NCI-H526 treated with DMSO at 0.1 percent for 48 hours (cell line): ENCODE measurements at places on chromosomes 1 and 21.

- DNase-seq = peak; percentile 16
Observed at GRCh38 chr21:21163904-21164303, 165.7 kb downstream of the NCAM2 start.

DNA sequence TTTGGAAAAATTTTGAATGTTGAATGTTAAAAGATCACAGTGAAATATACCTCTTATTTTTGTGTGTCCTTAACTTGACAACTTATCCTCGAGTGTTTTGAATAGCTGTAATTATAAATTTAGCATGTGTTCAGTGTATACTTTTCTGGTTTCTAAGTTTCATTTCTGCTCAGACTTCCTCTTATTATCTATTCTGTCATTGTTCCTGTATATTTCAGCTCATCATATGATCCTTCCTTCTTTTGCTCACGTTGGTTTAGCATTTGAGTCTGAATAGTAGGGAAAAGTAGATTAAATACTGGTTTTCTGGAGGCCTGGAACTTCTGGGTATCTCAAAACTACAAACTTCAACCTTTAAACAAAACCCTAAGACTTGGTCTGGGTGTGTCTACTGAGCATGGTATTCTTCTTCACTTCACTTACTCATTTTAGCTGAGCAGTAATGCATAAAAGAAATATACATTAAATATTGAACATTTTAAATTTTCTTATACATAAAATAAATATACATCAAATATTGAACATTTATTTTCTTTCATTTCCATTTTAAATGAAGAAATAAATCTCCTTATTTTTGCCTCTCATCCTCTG lies 3.3 kb upstream of the ATP6V1G3 start:
- DNase-seq = no peak

- no peak for DNase-seq
Observed at GRCh38 chr1:108811611-108812010, 45.3 kb downstream of the AKNAD1 start.

GRCh38 chr1:57238233-57238781 lies 185.6 kb downstream of the DAB1 start:
- no peak for DNase-seq

- no peak for DNase-seq
Observed at GRCh38 chr1:93029317-93029716, 49.8 kb upstream of the MTF2 start.

GRCh38 chr1:92577261-92577895 lies 90.7 kb upstream of the GFI1 start:
- DNase-seq = no peak

DNA sequence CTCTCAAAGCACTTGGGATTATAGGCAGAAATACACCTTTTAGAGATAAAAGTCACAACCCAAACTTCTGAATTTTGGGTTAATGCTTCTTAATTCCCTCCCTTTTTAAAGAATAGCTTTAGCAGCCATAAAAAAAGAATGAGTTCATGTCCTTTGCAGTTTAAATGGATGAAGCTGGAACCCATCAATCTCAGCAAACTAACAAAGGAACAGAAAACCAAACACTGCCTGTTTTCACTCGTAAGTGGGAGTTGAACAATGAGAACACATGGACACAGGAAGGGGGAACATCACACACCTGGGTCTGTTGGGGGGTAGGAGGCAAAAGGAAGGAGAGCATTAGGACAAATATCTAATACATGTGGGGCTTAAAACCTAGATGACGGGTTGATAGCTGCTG lies 55.8 kb downstream of the SLC27A3 start:
- no peak for DNase-seq

- DNase-seq = no peak
Observed at GRCh38 chr1:219292341-219292740, 118.7 kb downstream of the LYPLAL1 start.

DNA sequence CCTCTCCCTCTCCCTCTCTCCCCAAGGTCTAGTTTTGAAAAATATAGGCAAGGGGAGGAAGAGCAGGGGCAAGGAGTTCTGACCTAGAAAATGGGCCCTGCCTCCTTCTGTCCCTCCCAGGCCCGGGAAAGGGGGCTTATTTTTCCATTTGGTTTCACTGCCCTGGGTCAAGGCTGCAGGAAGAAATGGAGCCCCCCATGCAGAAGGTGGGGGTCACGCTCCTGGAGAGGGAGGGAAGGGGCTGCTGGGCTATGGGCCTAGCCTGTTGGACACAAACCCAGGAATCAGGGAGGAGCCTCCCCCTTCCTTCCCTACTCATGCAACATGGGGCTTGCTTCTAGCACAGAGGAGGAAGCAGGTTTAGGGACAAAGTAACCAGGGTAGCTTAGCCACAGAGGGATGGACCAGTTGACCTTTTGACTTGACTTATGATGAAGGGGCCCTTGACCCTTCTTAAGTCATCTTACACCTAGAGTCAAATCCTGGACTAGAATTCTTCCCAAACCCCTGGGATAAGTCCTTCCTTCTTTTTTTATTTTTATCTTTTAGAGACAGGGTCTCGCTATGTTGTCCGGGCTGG lies 70.4 kb upstream of the SSBP3 start:
- no peak for DNase-seq

- DNase-seq = peak; percentile 39
Observed at GRCh38 chr1:182337736-182338571, 53.6 kb downstream of the GLUL start.

DNA sequence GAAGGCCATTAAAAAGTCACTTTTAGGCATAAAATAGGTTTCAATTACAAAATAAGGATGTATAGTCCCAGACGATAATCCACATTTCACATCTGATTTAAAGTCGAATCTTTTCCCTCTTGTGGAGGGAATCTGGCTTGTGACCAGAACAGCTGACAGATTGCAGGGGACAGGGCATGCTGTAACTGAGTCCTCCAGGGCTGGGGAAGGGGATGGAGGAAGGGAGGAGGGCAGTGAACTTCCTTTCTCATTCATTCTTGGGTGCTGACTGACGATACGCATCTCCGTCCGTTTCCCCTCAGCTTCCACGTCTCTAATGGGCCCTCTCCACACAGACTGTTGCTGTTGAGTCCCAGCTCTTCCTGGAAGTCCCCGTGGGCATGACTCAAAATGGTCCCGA lies 108.1 kb upstream of the CSF3R start:
- no peak for DNase-seq

- DNase-seq = no peak
Observed at GRCh38 chr1:51564124-51564523, 45.1 kb upstream of the EPS15 start.

- DNase-seq = no peak
Observed at GRCh38 chr1:43930168-43930948, 3.2 kb upstream of the ARTN start.

DNA sequence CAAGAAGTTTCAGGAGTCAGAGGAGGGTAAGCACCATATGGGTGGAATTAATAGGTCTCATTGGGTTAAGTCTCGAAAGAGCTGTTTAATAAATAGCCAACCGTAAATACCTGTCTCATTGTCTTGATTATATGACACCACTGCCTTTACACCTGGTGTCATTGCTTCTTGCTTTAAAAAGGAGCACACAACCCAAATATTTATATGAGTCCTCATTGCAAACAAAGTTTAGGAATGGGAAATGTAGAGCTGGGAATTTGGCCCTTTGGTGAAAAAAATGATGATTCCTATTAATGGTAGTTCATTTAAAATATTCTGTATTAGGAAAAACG lies 2.1 kb downstream of the BACH1 start:
- no peak for DNase-seq

- DNase-seq = no peak
Observed at GRCh38 chr1:232904566-232904965, 45.8 kb upstream of the NTPCR start.

GRCh38 chr1:32863881-32864245 lies 6.8 kb downstream of the FNDC5 start:
- DNase-seq = no peak

DNA sequence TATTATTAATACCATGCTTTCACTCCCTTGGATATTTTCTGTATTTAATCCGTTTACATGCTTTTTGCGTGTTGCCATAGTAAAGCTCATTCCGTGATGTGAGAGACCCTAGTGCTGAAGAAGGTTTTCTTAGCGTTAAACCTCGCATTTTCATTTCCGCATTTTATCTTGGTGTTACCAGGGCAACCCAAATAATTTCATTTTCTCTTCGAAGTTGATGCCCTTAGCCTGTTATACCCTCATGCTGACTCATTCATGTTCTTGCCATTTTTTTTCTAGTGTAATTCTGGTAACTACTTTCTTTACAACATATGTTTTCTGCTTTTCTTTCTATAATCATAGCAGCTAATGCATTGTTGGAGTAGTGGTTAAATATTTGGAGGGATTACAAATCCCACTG lies 37.2 kb downstream of the LRRC8C start:
- DNase-seq = no peak

DNA sequence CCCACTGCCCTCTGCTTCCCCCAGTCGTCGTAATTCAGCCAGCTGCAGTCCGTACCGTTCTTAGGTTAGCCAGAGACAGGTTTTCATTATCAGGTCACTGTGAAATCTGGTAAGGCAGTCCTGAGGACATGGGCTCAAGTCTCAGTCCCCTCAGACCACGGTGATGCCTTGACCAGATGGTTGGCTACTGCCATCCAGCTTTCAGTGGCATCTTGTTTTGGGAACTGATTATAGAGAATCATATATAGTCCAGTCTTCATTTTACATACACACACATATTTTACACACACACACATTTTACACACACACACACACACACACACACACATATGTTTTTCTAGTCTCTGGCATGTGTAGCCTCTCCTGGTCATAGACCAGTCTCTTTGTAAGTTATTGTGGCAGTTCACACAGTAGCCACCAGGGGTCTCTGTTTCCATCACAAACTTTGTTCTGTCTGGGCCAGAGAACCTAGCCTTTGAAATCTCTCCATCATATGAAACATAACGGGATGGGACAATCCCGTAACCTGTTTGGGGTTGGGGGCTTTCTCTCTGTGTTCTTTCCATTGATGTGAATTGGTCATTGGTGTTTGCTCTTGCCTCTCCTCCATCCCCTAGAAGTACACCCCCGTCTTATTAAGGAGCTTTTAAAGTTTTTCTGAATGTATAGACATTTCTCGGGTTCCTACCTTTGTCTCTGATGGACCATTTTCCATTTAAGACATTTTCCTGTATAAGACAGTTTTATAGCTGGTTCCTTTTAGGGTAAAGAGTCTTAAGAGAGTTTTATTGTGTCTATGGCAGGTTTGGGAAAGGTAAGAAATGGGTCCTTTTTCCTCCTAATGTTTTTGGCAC lies 8.4 kb upstream of the IKBKE start:
- DNase-seq = peak; percentile 1

- no peak for DNase-seq
Observed at GRCh38 chr1:53559391-53559815, 100.2 kb downstream of the DMRTB1 start.

GRCh38 chr1:28281608-28282425 lies 22.5 kb downstream of the SESN2 start:
- no peak for DNase-seq

DNA sequence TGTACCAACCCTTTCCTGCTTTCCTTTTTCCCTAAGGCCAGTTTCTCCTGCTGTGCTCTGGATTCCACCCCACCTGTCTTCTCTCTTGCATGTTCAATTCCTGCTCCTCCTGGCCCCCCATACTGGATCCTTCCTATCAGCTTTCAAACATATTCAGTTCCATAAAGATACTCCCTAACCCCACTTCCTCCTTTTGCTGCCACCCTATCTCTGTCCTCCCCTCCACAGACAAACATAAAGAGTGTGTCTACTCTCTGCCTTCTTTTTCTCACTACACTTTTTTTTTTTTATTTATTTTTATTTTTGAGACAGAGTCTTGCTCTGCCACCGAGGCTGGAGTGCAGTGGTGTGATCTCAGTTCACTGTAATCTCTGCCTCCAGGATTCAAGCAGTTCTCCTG lies 16.9 kb upstream of the RPF1 start:
- no peak for DNase-seq

- no peak for DNase-seq
Observed at GRCh38 chr1:178273707-178274410, 180.0 kb downstream of the RASAL2 start.

GRCh38 chr1:9275161-9275560 lies 17.5 kb upstream of the SPSB1 start:
- no peak for DNase-seq

DNA sequence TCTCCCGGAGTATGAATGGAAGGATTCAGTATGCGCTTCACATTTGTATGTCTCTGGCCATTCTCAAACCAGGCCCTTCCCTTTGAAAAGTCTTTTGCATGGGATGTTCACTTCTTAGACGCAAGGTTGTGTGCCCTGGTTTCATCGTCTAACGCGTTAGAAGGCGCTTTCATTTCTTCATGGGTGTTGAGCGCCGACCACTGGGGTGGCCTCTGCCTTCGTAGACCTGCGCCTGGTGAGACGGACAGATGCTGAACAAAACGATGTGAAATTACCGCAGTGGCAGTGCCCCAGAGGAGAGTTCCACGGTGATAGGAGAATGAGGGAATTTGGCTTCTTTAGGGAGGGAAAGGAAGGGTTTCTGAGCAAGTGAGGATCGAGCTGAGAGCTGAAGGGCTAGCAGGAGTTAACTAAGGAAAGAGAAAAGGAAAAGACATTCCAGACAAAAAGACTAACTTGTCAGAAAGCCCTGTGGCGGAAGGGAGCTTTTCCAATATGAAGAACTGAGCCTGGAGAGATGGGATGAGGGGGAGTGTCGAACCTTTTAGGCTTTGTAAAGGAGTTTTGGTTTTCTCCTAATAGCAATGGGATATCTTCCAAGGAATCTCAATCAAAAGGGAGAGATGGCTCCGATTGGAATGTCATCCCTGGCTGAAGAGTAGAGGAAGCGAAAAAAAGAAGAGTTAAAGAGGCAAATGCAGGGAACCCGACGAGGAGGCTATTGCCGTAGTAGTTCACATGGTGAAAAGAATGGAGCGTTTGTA lies 951 bp downstream of the GGPS1 start:
- DNase-seq = peak; percentile 38
